ENCODE measurements at places on chromosomes 3 and 15. TPM values are rescaled to one million over a fixed set of nuclear protein-coding genes. Genes with fewer than 3 reads are reported as not detected.

The DENND4A gene
- 30.2 TPM for total RNA-seq

The APOD gene
- total RNA-seq, result 5.7 TPM

The RTP4 gene
- total RNA-seq, result 2.0 TPM

The DLEC1 gene
- not detected for total RNA-seq

The MINAR1 gene
- total RNA-seq, result 1.2 TPM

The CPNE9 gene
- total RNA-seq, result not detected

The GOLGA8T gene
- total RNA-seq, result not detected

The FETUB gene
- total RNA-seq, result not detected

The ACOX2 gene
- total RNA-seq, result 2.0 TPM

The MAP4 gene
- total RNA-seq, result 158 TPM

The NGRN gene
- 54.5 TPM for total RNA-seq

The TRIM42 gene
- not detected for total RNA-seq

The ZNF774 gene
- 0.98 TPM for total RNA-seq

The CPNE4 gene
- total RNA-seq, result not detected

The TMEM108 gene
- 0.10 TPM for total RNA-seq

The BOC gene
- not detected for total RNA-seq

The SCAMP5 gene
- 10.8 TPM for total RNA-seq

The IGF1R gene
- total RNA-seq, result 54.5 TPM

The GABRB3 gene
- not detected for total RNA-seq

The GOLGA8S gene
- not detected for total RNA-seq

The EPHA6 gene
- total RNA-seq, result 0.48 TPM

The CIDEC gene
- total RNA-seq, result not detected

The GOLGA8Q gene
- total RNA-seq, result 0.48 TPM

The GP5 gene
- total RNA-seq, result not detected

The FAM174B gene
- total RNA-seq, result 39.5 TPM

The PLSCR4 gene
- total RNA-seq, result 176 TPM

The CSPG4 gene
- 0.33 TPM for total RNA-seq

The APBA2 gene
- total RNA-seq, result 19.0 TPM

The TAGLN3 gene
- not detected for total RNA-seq
